ENCODE measurements at places on chromosomes 1 and 21.

DNA sequence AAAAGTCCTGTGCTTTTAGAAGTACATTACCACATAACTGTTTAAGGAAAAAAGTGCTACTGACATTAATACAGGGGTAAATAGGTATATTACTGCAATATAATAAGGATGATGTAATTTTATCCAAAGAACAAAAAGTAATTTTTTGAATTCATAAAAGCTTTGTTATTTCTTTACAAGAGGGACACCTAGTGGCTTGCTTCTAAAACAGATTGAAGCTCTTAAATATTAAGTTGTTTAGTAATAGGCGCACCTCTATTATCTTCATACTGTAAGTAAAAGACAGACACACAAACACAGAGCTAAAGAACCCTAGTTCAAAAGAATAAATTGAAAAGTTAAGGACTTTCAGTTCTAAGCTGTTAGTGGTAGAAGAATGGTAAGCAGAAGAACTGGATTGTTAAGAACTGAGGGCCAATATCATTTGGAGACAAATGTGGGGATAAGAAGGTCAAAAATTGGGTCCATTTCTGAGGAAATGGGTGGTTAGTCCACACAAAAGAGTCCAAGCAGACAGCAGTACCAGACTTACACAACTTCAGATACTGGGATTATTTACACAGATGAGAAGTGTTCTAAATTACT lies 15.4 kb downstream of the ZNHIT6 start:
- no peak for DNase-seq

DNA sequence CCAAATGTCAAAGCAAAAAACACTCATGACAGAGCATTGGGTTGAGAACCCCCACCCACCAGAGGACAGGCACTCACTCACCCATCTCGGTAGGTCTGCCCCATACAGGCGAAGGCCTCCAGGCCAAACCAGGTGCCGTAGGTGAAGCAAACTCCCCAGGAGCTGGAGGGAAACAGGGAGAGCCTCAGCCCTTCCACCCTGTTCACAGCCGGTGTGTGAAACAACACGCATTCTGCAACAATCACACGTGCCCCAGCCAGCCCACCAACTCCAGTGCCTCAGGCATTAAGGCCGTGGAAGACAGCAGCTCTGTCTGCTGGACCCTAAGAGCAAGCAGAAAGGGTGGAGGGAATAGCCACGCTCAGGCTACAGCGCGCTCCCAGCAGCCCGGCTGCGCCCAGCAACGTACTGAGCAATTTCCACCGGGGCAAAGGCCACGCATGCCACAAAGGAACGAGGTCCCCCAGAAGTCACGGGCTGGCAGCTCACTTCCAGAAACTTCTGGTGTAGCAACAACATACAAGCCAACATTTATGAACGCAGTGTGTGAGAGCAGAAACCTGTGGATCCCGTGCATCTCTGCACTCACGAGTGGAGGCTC lies 11.4 kb upstream of the SPATC1L start:
- DNase-seq = no peak

GRCh38 chr1:20742671-20743070 lies 10.2 kb upstream of the SH2D5 start:
- DNase-seq = no peak

GRCh38 chr1:106875622-106876021 lies 180.9 kb upstream of the PRMT6 start:
- no peak for DNase-seq

- no peak for DNase-seq
Observed at GRCh38 chr1:27116697-27117096, 38.2 kb downstream of the SLC9A1 start.

- DNase-seq = no peak
Observed at GRCh38 chr1:221881805-221882581, 140.1 kb upstream of the DUSP10 start.

DNA sequence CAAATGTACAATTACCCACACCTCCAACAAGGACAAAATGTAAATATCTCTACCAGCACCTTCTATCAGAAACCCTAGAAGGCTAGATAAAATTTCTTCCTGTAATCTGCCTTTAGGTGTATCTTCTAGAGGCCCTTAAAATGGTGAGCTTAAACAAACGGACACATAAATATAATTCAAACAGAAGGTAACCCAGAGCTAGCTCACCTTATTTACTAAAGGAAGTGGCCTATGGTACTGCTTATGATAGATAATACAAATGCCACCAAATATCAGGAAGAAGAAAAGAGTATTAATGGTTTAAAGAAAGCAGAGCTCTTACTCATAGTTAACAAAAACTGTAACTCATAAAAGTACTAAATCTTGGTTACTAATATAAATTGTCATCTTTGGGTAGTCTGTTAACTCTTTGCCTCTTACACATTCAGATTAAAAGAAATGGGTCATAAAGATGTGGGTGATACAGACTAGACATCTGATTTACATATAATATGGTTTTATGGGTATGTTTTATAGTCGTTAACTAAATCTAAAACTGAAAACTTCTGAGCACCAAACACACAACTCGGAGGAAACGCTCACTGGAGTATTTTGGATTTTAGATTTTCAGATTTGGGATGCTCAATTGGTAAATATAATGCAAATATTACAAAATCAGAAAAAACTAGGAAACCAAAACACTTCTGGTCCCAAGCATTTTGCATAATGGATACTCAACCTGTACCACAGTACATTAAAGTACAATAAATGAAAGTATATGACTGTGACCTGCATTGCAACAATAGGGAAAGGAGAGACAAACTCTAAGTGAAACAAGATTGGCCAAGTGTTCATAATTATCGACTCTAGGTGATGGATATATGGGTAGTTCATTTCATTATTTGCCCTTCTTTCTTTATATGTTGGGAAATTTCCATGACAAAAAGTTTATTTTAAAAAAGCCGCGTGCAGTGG lies 23.2 kb downstream of the TRIT1 start:
- no peak for DNase-seq

DNA sequence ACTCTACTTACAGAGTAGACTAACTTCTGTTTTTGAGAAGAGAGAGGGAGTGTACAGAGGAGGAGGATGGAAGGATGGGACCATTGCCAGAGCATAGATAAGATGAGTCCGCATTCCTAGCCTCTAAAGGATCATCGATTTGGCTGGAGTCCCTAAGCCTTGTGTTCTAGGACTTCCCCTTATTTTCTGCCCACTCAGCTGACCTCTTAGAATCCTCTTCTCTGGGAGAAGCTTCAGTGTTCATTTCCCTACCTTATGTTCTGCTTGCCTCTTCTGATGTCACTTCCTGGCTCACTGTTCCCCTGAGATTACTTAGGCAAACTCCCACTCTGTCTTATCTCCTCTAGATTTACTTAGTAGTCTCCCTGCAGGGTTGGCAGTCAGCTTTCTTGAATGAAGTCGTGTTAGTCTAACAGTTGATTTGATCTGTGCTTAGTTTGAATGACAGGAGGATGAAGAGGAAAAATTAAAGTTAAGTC lies 156.7 kb downstream of the SYT2 start:
- DNase-seq = no peak

DNA sequence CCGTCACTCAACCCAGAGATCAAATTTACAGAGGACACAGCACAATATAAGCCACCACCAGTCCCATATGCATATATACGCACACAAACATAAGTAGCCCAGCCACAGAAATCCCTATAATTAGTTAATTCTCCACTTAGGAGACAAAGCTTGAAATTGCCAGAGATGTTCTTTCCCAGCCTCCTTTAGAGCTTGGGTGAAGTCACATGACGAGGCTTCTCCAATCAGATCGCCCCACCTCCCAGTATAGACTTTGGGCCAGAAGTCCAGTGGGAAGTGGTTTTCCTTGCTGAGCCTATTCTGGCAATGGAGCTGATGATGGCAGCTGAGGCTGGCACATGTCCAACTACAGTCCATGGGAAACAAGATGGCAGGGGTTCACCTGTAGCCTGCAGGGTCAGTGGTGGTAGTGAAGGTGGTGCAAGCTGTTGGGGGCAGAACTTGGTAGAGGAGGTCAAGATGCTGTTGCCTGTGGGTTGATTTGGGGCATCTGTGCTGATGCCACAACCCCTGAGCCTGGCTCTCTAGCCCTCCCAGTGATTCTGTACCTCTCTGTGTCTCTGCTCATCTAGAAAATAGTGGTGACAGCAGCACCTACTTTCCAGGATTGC lies 535.9 kb downstream of the MATN1 start:
- DNase-seq = no peak

- DNase-seq = peak; percentile 35
Observed at GRCh38 chr1:63575340-63575826, 17.8 kb upstream of the PGM1 start.

DNA sequence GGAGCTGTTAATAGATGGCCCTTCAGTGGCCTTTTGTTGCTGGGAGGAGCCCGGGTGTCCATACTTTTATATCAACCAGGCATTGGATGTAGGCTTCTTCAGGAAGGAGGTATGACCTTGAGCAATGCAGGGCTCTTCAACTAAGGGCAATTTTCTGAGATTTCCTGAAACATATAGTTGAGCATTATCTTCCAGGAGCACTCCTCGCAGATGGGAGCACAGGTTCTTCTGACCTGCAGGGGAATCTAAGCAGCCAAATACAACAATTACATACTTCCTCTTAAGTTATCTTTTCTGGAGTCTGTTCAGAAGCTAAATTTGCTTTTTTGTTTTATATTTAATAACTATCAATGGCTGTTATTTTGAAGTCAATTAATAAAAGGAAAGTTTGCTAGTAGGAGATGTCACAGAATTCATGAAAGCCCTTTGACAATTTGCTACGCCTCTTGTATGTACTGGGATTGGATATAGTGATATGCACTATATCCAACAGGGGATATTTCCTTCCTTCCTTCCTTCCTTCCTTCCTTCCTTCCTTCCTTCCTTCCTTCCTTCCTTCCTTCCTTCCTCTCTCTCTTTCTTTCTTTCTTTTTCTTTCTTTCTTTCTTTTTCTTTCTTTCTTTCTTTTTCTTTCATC lies 422.6 kb upstream of the NEGR1 start:
- DNase-seq = no peak

- peak; percentile 95 for DNase-seq
Observed at GRCh38 chr1:201408176-201408833, 9.2 kb upstream of the LAD1 start.

DNA sequence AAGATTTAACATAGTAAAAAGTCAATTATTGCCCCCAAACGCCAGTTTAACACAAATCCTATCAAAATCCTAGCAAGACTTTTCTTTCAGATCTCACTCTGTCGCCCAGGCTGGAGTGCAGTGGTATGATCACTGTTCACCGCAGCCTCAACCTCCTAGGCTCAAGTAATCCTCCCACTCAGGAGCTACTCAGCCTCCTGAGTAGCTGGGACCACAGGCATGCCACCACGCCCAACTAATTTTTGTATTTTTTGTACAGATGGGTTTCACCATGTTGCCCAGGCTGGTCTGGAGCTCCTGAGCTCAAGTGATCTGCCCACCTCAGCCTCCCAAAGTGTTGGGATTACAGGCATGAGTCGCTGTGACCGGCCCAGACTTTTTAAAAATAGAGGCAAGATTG lies 4.8 kb downstream of the SNIP1 start:
- DNase-seq = no peak

GRCh38 chr1:201296352-201296751 lies 13.0 kb downstream of the PKP1 start:
- DNase-seq = no peak

GRCh38 chr1:25614501-25615171 lies 2.0 kb upstream of the MAN1C1 start:
- DNase-seq = no peak

DNA sequence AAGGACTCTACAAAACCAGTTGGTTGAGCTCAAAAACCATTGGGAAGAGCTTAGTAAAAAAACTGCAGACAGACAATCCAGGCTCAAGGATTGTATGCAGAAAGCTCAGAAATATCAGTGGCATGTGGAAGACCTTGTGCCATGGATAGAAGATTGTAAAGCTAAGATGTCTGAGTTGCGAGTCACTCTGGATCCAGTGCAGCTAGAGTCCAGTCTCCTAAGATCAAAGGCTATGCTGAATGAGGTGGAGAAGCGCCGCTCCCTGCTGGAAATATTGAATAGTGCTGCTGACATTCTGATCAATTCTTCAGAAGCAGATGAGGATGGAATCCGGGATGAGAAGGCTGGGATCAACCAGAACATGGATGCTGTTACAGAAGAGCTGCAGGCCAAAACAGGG lies 104.0 kb upstream of the BMP8A start:
- peak; percentile 36 for DNase-seq

DNA sequence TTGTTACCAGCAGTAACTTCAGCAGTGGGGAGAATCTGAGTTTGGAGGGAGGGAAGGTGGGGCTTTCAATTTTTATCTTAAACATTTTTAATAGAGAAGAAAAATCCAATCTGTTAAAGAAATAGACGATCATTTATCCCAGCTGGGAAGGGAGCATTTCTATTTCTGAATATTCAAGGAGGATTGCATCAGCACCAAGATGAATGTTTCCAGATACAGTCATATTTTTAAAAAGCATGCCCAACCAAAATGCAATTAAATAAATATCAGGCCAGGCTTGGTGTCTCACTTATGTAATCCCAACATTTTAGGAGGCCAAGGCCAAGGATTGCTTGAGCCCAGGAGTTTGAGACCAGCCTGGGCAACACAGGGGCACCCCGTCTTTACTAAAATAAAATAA lies 1.7 kb upstream of the ATP1A4 start:
- no peak for DNase-seq

- no peak for DNase-seq
Observed at GRCh38 chr1:174433451-174433850, 14.3 kb upstream of the GPR52 start.

DNA sequence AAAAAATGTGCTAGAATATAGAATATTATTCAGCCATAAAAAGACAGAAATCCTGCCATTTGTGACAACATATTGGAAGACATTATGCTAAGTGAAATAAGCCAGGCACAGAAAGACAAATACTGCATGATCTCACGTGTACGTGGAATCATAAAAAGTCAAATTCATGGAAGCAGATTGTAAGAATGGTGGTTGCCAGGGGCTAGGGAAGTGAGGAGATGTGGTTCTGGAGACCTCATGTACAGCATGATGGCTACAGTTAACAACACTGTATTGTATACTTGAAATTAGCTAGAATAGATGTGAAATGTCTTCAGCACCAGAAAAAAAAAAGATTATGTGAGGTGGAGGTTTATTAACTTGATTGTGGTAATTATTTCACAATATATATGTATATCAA lies 166.4 kb downstream of the ZZZ3 start:
- DNase-seq = no peak

GRCh38 chr1:53385276-53386225 lies 57.7 kb upstream of the LRP8 start:
- no peak for DNase-seq

GRCh38 chr21:44949779-44950198 lies 10.0 kb downstream of the SLX9 start:
- peak; percentile 81 for DNase-seq

- DNase-seq = no peak
Observed at GRCh38 chr21:26833011-26833410, 12.2 kb downstream of the ADAMTS1 start.

DNA sequence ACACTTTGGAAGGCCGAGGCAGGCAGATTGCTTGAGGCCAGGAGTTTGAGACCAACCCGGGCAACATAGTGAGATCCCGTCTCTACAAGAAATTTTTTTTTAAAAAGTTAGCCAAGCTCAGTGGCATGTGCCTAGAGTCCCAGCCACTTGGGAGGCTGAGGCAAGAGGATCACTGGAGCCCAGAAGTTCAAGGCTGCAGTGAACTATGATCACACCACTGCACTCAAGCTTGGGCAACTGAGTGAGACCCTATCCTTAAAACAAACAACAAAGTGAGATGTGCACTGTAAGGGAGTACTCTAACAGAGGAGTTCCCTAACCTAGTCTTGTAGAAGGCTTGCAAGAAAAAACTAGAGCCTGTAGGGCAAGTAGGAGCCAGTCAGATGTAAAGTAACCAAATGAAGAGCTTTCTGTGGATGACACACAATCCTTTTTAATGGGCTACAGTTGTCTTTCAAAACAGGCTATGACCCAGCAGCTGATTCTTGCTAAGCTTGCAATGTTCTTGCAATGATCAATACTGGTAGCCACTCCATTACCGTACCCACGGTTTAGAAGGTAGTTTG lies 38.0 kb upstream of the SRP9 start:
- no peak for DNase-seq

All from Calu3 (cell line).